ENCODE measurements at places on chromosomes 12 and 14.

GRCh38 chr12:104788840-104789271 lies 169.2 kb downstream of the SLC41A2 start:
- no peak for DNase-seq

DNA sequence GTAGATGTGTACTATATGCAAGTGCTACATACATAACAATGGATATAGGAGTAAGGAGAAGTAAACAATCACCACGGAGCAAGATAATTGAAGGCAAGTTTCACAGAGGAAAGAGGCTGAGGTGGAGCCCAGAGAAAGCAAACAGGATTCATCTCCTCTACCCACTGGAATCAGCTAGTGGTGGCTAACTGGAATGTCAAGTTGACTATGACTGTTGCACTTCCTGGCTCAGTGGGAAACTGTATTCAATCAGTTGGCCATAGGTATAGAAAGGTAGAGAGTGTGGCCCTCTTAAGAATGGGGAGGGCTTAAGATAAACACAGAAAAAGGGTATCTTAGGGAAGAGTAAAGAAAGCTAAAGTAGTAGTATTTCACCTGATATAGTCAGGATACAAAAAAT lies 62.4 kb downstream of the MAP4K5 start:
- DNase-seq, result no peak

GRCh38 chr14:30656190-30656632 lies 34.1 kb downstream of the SCFD1 start:
- DNase-seq, result no peak

GRCh38 chr12:6684609-6685008 lies 4.6 kb downstream of the ZNF384 start:
- no peak for DNase-seq

- no peak for DNase-seq
Observed at GRCh38 chr12:12779529-12779928, 5.9 kb upstream of the APOLD1 start.

DNA sequence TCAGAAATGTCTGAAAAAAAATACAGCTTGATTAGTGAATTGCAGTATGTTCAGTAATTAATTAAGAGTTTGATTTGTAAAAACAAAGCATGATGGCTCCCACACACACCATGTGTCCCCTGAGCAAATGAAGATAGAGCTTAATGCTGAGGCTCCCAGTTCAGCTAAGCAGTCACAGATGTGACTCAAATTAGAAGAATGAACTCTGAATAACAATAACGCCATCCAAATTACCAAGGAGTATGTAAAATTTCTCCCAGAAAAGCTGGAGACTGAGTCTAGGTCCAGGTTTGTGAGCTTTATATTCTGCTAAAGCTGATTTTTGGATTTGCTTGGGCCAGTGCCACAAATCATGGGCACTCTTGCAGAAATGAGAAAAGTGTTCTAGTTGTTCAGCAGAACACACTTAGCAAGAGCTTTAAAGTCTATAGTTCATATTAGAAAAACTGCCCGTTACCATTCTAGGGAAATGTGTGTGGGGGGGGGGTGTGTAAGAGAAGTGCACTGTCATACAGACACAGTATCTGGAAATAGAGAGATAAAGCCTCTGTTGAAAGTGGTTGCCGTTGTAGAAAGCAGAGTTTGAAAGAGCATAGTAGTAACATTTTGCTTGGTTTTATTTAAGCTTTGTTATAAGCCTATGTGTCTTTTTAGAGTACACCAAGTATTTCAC lies 253.1 kb downstream of the BCAT1 start:
- no peak for DNase-seq

Data from activated T-helper 2 cell treated with anti-CD3 and anti-CD28 coated beads, Interferon-gamma antibody, Interleukin-2, Interleukin-4, amounts not matched to agents 10 μg/mL and 5 μg/mL and 100 μg/mL, durations not matched to agents 14 hours and 24 hours and 36 hours (primary cell).